ENCODE measurements at places on chromosomes 2 and 18.

DNA sequence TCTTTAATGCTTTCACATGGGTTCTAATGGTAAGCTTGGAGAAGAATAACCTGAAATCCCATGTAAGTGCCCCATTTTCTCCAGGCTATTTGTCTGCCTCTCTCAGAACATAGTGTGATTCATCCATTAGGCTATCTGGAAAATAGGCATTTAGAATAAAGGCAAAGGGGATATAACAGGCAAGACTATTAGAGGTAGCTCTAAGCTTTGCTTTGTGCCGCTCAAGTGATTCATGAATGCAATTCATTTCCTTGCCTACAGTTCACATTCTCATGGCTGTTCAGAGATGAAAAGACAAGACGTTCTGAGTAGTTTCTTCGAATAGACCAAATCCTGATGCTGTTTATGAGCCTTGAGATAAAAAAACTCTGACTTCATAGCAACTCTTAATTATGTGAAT, 101.7 kb downstream of the ANKRD44 start:
- no peak for DNase-seq

- no peak for DNase-seq
Observed at GRCh38 chr2:168671932-168672331, 130.5 kb upstream of the NOSTRIN start.

- DNase-seq = no peak
Observed at GRCh38 chr18:9280849-9281248, 53.7 kb upstream of the TWSG1 start.

DNA sequence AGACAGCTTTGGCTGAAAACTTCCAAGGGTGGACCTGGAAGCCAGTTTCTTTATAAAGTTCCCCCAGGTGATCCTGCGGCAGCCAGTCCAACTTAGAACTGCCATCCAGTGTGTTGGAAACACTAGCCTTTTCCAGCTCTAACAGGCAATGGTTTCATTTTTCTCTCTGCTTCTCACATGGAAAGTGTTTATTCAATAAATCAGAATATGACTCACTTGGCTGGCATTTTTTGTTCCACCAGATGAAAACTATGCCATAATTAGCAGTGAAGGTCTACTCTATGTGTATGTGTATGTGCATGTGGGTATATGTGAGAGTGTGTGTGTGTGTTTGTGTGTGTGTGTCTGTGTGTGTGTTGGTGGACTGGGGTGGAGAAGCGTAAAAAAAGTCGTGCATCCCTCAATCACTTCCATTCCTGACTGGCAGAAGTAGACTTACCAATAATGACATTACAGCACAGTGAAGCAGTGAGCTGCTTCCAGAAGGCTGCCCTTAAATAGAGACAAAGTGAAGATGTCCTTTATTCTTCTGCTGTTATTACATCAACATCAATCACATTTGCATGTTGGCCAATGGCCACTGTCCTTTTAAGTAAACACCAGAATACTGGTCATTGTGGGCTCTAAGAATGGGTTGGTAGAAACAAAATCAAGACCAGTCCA, 90.9 kb upstream of the SETBP1 start:
- no peak for DNase-seq

Measured in NCI-H2227 treated with DMSO at 0.1 percent for 48 hours (cell line).